ENCODE measurements at places on chromosomes 12 and 14.

- no peak for DNase-seq
Measured at GRCh38 chr12:113524495-113524894, 52.8 kb upstream of the LHX5 start.

GRCh38 chr12:27695556-27696292 is 523 bp upstream of the REP15 start:
- no peak for DNase-seq

DNA sequence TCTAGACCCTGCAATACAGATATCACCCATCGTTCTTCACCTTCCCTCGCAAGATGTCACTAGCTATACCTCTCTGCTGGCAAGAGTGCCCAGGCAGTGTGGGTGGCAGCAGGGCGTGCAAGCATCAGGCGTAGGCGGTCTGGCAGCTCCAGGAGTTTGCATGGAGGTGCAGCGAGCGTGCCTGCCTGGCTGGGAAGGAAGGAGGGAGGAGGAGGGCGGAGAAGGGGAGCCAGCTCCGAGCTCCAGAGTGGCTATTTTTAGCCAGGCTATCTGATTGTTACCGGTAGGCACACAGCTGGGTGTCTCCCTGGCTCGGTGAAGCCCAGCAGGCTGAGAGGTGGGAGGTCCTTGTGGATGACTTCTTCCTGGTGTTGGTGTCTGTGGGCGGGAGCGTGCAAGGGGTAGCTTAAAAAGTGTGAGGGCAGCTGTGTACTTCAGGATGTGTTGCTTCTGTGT is 6.2 kb downstream of the FOXJ2 start:
- no peak for DNase-seq

- peak; percentile 49 for DNase-seq
Measured at GRCh38 chr14:22549981-22550673, 38.9 kb downstream of the DAD1 start.

DNA sequence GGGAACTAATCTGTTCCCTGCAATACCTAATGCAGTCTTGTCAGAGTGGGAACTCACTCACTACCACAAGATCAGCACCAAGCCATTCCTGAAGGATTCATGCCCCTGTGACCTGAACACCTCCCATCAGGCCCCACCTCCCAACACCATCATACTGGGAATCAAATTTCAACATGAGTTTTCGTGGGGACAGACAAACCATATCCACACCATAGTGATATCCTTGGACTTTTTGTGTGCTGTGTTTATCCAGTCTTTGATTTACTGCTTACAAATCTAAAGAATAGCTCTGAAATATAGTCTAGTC is 243.5 kb downstream of the FBXL14 start:
- no peak for DNase-seq

- DNase-seq, result no peak
Measured at GRCh38 chr14:95891742-95892141, 15.1 kb downstream of the TUNAR start.

DNA sequence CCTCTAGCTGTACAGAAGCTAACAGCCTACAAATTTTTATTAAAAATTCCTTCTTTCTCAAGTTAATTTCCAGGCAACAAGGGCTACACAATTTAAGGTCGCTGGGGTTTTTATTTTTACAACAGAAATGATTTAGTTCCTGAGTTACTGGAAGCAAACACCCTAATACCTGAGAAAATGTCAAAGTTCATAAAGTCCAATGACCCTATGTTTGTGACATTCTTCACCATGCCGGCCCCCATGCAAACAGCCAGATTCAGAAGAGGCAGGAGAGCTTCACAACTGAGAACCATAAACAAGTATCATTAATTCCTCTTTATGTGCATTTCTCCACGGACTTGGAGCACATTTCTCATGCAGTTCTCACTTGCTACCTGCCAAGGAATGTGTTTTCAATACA is 236.2 kb upstream of the EGLN3 start:
- DNase-seq, result no peak

DNA sequence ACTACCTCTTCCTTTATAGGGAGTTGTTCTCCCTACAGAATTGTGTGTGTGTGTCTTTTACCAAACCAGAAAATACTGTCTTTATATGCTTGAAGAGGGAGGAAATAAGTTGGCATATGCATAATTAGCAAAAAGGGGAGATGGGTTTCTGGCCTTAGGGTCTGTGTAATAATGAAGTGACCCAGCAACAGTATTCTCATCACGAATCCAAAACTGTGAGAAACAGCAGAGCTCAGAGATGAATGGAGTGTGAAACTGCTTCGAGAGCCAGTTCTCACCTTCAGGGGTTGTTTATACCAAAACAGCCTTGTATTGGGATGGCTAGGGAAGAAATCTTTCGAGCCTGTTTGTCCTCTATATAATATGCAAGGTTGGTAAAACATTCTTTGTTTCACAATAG is 227.5 kb downstream of the MON2 start:
- no peak for DNase-seq

- DNase-seq, result no peak
Measured at GRCh38 chr14:30559638-30560091, 707 bp downstream of the G2E3 start.

GRCh38 chr12:102120886-102121285 is 903 bp downstream of the PARPBP start:
- no peak for DNase-seq

DNA sequence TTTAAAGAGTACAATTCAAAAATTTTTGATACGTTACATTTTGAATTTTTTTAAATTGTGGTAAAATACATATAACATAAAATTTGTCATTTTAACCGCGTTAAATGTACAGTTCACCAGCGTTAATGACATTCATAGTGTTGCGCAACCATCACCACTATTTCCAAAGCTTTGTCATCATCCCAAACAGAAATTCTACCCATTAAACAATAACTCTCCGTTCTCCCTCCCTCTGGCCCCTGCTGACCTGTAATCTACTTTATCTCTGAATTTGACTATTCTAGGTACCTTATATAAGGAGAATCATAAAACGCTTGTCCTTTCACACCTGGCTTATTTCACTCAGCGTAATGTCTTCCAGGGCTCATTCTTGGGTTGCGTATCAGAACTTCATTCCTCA is 69.1 kb upstream of the DYNC1H1 start:
- DNase-seq, result no peak

- DNase-seq, result no peak
Measured at GRCh38 chr14:24940213-24940783, 109.6 kb downstream of the STXBP6 start.

GRCh38 chr14:61872452-61872851 is 110.2 kb downstream of the SNAPC1 start:
- DNase-seq, result no peak

DNA sequence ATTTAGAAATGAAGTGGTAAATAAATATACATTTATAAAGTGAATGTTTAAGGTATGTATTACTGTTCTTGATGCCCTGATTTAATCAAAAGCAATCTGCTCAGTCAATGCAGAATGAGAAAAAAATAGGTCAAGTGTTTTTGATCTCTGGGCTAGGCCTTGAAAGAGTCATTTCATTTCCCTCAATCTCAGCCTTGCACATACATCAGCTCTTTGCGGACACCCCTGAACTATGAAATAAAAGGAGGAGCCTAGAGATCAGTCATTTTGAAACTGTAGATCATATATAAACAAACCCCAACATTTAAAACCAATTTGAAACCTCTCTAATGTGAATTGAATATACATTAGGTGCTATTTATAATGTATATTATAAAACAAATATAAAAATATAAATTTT is 42.5 kb downstream of the ATG2B start:
- DNase-seq, result no peak

DNA sequence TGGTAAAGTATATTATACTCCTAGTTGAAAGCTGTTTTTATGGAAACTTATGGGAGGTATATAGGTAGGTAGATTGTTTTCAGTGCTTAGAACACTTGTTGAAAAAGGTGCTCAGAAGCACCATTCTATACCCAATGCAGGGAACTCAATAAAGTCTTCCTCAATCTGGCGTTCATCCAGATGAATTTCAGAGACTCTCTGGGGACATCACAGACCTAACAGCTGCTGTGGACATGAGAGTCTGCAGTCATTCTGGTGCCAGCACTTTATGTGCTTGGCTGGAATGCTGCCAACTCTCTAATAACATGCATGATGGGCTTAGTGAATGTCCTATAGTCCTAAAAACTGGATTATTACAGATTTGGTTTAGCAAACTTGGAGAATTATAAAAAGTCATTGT is 115.9 kb downstream of the NTN4 start:
- no peak for DNase-seq

GRCh38 chr14:105492031-105492970 is 1.3 kb downstream of the TEDC1 start:
- no peak for DNase-seq

All from activated CD8-positive, alpha-beta memory T cell treated with anti-CD3 and anti-CD28 coated beads for 1 hour (primary cell).